Lung (tissue), 17 donors: ENCODE measurements at places on chromosomes 1 and 21. TPM values are rescaled to one million over a fixed set of nuclear protein-coding genes. Genes with fewer than 3 reads are reported as not detected.

- no peak for DNase-seq
- no peak overlapping the region for H3K4me3 ChIP-seq
- no peak overlapping the region for H3K27ac ChIP-seq
- H3K4me1 ChIP-seq = peaks cover 4% of the 10 kb centered on the region
- no peaks in the 10 kb centered on the region for H3K27me3 ChIP-seq
- H3K36me3 ChIP-seq = no peaks in the 10 kb centered on the region
Measured at GRCh38 chr1:116495535-116495934, 75.3 kb downstream of the CD58 start.

UMODL1 gene
- not detected for total RNA-seq

GRCh38 chr1:225577241-225577640 is 75.7 kb downstream of the ENAH start:
- H3K27me3 ChIP-seq = no peaks in the 10 kb centered on the region
- H3K4me1 ChIP-seq = peaks cover 12% of the 10 kb centered on the region
- no peak overlapping the region for H3K4me3 ChIP-seq
- H3K27ac ChIP-seq = no peak overlapping the region
- no peak for DNase-seq
- H3K36me3 ChIP-seq = no peaks in the 10 kb centered on the region

DNA sequence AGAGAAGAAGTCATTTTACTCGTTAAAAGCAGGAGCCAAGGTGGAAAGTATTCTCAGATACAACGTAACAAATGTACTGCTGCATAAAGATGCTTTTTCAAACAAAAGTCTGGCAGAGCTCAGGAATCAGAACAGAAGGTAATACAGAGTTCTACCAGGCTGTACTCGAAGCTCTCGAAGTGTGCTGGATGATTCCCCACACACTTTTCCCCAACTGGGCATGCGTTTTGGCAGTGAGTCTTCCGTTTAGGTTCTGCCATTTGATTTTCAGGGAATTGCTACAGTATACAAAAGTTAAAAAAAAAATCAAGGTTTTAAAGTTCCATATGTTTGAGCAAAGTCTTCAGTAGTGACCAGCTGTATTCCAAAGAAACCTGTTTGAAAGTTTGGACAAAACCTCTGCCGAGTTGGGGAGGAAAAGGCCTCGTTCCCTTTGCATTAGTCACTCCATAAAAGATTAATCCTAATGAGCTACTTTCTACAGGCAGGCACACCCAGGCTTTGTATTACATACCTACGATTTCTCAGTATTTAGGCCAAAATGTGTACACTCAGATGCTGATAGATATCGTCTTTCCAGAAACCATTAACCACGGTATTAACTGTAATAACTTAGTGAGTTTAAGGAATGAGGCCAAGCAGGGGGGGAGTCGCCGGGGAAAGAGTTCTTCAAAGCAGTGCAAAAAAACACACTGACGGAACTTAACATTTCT is 477.1 kb downstream of the LMO4 start:
- no peaks in the 10 kb centered on the region for H3K36me3 ChIP-seq
- DNase-seq = peak; percentile 84
- H3K27me3 ChIP-seq = no peaks in the 10 kb centered on the region
- no peak overlapping the region for H3K4me3 ChIP-seq

GRCh38 chr1:8411803-8412182 is 93.9 kb downstream of the SLC45A1 start:
- H3K27ac ChIP-seq = peak overlapping the region; percentile 84
- peaks cover 17% of the 10 kb centered on the region for H3K4me1 ChIP-seq
- no peak for DNase-seq
- no peaks in the 10 kb centered on the region for H3K36me3 ChIP-seq
- H3K4me3 ChIP-seq = no peak overlapping the region

C4BPA gene
- total RNA-seq = 158 TPM

DNA sequence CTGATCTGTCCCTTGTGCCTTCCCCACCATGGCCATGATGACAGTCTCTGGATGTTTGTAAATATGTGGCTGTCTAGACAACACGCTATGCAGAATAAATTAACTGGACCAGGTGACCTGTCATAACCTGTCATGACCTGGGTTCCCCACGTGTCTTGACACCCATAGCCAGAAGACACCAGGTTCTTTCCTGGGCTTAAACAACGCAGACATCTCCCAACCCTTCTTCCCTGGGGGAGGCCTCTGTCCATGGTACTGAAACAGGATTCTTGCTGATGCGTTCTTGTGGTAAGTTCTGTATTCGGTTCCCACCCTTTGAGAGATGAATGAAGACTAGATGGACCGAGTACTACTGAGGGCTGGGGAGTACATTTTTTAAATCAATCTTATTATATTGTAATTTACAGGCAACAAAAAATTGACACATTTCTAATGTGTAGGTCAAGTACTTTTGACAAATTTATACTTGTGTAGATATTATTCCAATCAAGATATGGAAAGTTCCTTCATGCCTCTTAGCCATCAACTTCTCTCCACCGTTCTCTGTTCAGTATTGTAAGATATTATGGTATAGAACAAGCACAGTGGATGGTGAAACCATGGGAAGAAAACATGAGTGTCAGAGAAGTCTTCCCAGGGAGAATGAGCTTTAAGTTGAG is 738.8 kb downstream of the PTPRU start:
- no peak overlapping the region for H3K27ac ChIP-seq
- H3K4me3 ChIP-seq = no peak overlapping the region
- peak; percentile 26 for DNase-seq
- H3K4me1 ChIP-seq = no peaks in the 10 kb centered on the region

GRCh38 chr1:221829327-221830015 is 87.6 kb upstream of the DUSP10 start:
- H3K4me3 ChIP-seq = no peak overlapping the region
- no peaks in the 10 kb centered on the region for H3K36me3 ChIP-seq
- no peak for DNase-seq
- H3K27ac ChIP-seq = no peak overlapping the region
- H3K4me1 ChIP-seq = peaks cover 5% of the 10 kb centered on the region
- no peaks in the 10 kb centered on the region for H3K27me3 ChIP-seq

- H3K4me3 ChIP-seq = no peak overlapping the region
- no peak overlapping the region for H3K27ac ChIP-seq
- no peak for DNase-seq
- no peaks in the 10 kb centered on the region for H3K36me3 ChIP-seq
- no peaks in the 10 kb centered on the region for H3K4me1 ChIP-seq
Measured at GRCh38 chr1:170460001-170460400, 72.0 kb upstream of the GORAB start.

- no peak overlapping the region for H3K4me3 ChIP-seq
- no peak overlapping the region for H3K27ac ChIP-seq
- H3K4me1 ChIP-seq = no peaks in the 10 kb centered on the region
- no peak for DNase-seq
Measured at GRCh38 chr1:60998786-60999185, 83.6 kb upstream of the NFIA start.

- no peaks in the 10 kb centered on the region for H3K4me1 ChIP-seq
- H3K36me3 ChIP-seq = peaks cover 13% of the 10 kb centered on the region
- no peak for DNase-seq
- H3K27ac ChIP-seq = no peak overlapping the region
- H3K4me3 ChIP-seq = no peak overlapping the region
- no peaks in the 10 kb centered on the region for H3K27me3 ChIP-seq
Measured at GRCh38 chr1:204429746-204430145, 18.1 kb upstream of the PPP1R15B start.

DNA sequence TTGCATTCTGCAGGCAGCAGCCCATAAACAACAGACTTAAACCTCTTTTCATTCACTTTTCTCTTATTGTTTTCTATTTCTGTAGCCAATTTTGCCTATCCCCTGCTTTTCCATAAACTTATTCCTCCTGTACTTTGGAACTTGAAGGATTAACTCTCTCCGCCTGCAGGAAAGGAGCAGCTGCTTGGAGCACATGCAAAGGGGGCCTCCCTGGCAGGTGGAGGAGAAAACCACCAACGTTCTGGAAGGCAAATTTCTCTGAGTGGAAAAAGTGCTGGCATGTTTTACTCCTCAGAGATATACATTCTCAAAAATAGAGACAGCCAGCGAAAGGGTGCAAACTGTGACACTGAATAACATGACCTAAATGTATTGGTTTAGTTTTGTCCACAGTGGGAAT is 33.6 kb downstream of the RGS21 start:
- H3K4me1 ChIP-seq = peaks cover 3% of the 10 kb centered on the region
- H3K4me3 ChIP-seq = no peak overlapping the region
- H3K36me3 ChIP-seq = no peaks in the 10 kb centered on the region
- no peaks in the 10 kb centered on the region for H3K27me3 ChIP-seq
- H3K27ac ChIP-seq = no peak overlapping the region

RRP1 gene
- 23.0 TPM for total RNA-seq

GRCh38 chr1:41557751-41558455 is 73.4 kb upstream of the EDN2 start:
- H3K4me3 ChIP-seq = no peak overlapping the region
- H3K27ac ChIP-seq = no peak overlapping the region
- H3K27me3 ChIP-seq = no peaks in the 10 kb centered on the region
- no peaks in the 10 kb centered on the region for H3K4me1 ChIP-seq
- no peaks in the 10 kb centered on the region for H3K36me3 ChIP-seq

GRCh38 chr21:42923553-42924432 is 1.6 kb downstream of the ERVH48-1 start:
- H3K27ac ChIP-seq = no peak overlapping the region
- no peaks in the 10 kb centered on the region for H3K27me3 ChIP-seq
- H3K4me3 ChIP-seq = no peak overlapping the region

FCGR1A gene
- total RNA-seq = 25.8 TPM

DNA sequence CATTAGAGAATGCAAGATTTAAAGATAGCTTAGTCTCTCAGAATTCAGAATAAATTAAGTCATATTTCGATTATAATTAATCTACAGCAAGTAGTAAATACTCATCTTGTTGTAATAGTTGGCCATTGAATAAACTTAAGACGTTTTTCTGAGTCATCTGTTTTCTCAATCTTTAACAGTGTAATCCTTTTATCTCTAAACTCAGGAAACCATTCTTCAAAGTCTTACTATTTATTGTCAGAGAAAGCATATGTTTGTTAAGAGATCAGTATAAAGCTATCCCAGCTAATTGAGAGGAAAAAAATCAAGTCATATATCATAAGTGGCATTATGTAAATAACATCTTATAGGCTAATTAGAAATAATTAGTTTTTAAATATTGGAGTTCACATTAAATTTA is 201.2 kb upstream of the ADAMTS5 start:
- no peak overlapping the region for H3K27ac ChIP-seq
- DNase-seq = no peak
- H3K36me3 ChIP-seq = no peaks in the 10 kb centered on the region
- no peaks in the 10 kb centered on the region for H3K4me1 ChIP-seq
- H3K27me3 ChIP-seq = no peaks in the 10 kb centered on the region

DNA sequence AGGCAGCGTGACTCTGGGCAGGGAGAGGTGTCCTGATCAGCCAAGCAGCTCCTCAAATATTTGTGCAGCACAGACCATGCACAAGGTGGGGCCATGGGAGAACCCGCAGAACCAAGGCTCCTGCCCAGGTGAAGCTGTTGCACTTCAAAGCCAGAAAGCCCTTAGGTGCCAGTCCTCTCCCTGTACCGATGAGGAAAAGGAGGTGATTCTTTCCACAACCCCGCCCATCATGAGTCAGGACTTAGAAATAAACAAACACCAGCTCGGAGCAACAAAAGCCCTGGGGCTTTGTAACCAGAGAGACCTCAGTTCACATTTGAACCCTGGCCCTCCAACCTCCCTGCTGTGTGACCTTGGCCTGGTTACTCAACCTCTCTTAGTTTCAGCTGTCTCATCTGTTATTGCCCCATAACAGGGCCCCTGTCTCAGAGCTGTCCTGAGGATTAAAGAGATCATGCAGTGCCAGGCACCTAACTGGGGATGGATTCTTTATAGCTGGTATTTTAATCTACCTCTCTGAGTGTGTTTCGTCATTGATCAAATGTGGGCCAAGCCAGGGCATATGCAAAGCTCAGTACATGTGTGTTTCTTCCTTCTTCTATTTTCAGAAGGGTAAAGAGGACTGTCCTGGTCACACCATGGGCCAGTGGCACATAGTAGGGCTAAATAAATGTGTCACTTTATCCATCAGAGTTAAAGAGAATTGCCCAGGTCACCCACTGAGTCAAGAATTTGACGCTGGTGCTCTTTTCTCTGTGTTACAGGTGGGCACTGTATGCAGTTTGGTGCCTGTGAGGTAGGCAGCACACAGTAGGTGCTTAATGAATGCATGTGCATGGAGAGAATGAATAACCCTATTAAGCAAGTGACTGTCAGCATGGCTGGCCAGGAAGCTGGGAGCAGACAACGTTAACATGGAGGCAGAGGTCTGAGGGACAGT is 1.4 kb downstream of the LDLRAD1 start:
- no peaks in the 10 kb centered on the region for H3K4me1 ChIP-seq
- no peaks in the 10 kb centered on the region for H3K36me3 ChIP-seq
- H3K27ac ChIP-seq = no peak overlapping the region

DNA sequence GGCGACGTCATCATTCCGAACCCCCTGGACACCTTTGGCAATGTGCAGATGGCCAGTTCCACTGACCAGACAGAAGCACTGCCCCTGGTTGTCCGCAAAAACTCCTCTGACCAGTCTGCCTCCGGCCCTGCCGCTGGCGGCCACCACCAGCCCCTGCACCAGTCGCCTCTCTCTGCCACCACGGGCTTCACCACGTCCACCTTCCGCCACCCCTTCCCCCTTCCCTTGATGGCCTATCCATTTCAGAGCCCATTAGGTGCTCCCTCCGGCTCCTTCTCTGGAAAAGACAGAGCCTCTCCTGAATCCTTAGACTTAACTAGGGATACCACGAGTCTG is 10.0 kb downstream of the PROX1 start:
- no peak overlapping the region for H3K4me3 ChIP-seq
- H3K36me3 ChIP-seq = no peaks in the 10 kb centered on the region

GRCh38 chr21:46265736-46266525 is 19.5 kb downstream of the MCM3AP start:
- H3K36me3 ChIP-seq = peaks cover 58% of the 10 kb centered on the region
- H3K4me1 ChIP-seq = no peaks in the 10 kb centered on the region
- DNase-seq = no peak
- H3K4me3 ChIP-seq = no peak overlapping the region
- H3K27me3 ChIP-seq = no peaks in the 10 kb centered on the region

GRCh38 chr1:213394837-213395236 is 343.8 kb downstream of the RPS6KC1 start:
- no peak overlapping the region for H3K27ac ChIP-seq
- no peaks in the 10 kb centered on the region for H3K4me1 ChIP-seq
- DNase-seq = no peak
- no peak overlapping the region for H3K4me3 ChIP-seq

DNA sequence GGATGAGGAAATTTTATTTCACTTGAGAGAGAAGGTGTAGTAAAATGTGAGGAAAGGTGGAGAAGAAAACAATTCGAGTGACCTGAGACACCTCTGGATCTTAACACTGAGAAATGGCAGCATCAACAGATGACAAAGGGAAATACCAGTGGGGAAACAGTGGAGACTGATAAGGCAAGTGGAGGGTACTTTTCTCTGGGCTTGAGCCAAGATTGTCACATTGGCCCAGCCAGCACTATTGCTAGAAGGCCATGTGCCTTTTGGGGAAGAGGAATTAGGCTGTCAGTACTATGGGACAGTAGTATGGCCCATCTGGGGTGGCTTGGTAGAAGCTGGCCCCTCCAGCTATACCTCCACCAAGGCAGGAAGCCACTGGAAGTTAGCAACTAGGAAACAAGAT is 8.4 kb downstream of the SYPL2 start:
- no peak for DNase-seq
- no peak overlapping the region for H3K27ac ChIP-seq
- H3K36me3 ChIP-seq = no peaks in the 10 kb centered on the region
- H3K27me3 ChIP-seq = no peaks in the 10 kb centered on the region
- no peak overlapping the region for H3K4me3 ChIP-seq
